ENCODE measurements at places on chromosomes 13 and 19. TPM values are rescaled to one million over a fixed set of nuclear protein-coding genes. Genes with fewer than 3 reads are reported as not detected.

- no peak for DNase-seq
These were observed 4.2 kb downstream of the GJA3 start for GRCh38 chr13:20156702-20157101.

GRCh38 chr19:57560049-57560491 is 407 bp upstream of the ZNF550 start:
- no peak for DNase-seq

DNA sequence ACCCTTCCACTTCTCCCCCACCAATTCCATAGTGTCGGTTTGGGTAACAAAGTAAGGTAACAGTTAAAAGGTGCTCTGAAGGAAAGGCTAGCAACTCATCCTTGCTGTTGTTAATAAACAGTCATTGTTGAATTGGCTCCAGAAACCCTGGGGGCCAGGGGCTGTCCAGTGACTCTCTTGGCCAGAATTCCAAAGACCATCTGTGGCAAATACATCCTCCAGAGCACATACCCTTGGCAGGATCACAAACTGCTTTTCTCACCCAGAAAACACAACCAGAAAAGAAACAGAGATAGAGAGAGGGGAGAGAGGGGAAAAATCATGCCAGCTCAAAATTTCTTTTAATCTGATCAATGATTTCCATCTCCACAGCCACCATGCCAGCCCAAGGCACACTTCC is 22.1 kb downstream of the CACNA1A start:
- DNase-seq: no peak

DNA sequence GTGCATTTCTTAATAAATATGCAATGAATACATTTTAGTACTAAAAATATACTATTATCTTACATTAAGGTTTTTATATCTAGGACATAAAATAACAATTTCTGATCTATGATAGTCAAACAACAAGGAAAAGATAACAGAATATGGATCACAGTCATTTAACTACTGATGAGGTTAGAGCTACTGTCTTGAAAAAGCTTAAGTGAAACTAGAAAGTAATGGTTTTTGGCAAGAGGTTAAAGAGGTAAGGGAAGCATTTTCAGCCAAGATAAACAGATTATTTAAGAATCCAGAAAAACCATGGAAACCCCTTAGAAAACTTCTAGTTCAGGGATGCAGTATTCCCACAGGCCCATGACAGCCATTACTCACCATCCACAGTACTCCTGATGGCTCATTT is 787.4 kb downstream of the DACH1 start:
- no peak for DNase-seq

DNA sequence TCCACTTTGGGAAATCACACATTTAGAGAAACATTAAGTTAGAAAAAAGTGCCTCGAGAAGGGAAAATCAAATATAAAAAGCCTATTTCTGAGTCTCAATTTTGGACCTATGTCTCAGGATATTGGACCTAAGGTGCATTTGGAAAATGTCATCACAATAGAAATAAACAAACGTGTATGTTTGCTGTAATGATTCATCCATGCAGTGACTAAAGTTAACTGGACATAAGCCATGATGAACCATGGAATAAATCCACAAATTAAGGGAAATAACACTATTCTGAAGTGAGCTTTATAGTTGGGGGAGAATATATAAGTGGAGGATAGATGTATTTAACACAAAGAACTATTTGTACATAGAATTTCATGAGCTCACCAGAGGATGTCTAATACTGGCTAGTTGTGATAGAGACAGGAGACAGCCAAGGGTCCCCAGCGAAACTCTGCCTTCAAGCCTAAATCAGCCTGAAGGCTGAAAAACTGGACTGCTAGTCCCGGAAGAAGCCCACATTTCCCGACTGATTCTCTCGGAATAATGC is 963.3 kb upstream of the SPRY2 start:
- no peak for DNase-seq

GRCh38 chr19:57688011-57688763 is 6.4 kb downstream of the ZNF551 start:
- no peak for DNase-seq

GRCh38 chr13:98577836-98578285 is 954 bp upstream of the STK24 start:
- no peak for DNase-seq

DNA sequence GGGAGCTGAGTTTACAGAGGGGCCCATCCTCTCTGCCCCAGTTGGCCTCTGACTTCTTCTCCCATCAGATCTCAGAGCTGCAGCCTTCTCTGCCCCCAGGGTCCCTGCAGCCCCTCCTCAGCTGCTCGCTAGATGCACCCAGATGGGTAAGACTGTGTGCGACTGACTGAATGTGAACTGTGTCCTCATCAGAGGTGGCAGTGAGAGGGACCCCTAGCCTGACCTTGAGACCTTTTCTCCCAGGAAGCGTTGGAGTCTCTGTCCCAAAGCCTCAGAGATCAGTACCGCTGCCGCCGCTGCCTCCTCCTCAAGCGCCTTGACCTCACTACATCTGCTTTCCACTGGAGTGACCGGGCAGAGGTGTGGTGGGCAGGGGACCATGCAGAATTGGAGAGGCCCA is 2.4 kb downstream of the FAM98C start:
- no peak for DNase-seq

GRCh38 chr19:35727053-35727955 is 9.5 kb downstream of the KMT2B start:
- no peak for DNase-seq

- no peak for DNase-seq
These were observed 6.2 kb downstream of the HSD17B14 start for GRCh38 chr19:48830088-48830487.

DNA sequence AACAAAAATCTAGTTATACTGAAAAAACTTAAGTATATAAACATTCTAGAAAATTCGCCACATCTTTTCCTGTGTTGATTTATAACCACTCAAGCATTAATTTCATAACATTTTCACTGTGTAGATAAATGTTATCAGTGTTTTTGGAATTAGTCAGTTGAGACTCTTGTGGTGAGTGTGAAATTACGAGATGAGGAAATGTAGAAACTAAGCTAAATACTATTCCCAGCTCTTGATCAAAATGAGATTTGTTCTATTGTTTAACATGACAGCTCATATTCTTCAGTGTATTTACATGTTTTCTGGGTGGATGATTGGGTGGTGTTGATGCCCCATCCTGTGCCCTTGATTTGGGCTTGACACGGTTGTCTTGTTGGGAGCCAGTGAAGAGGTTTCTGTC is 406.8 kb downstream of the DACH1 start:
- DNase-seq: no peak

GRCh38 chr19:34241513-34242337 is 12.6 kb upstream of the GARRE1 start:
- peak; percentile 66 for DNase-seq

GRCh38 chr19:40193587-40193849 is 2.3 kb downstream of the MAP3K10 start:
- no peak for DNase-seq

GRCh38 chr13:77871596-77871995 is 47.0 kb downstream of the EDNRB start:
- no peak for DNase-seq

DNA sequence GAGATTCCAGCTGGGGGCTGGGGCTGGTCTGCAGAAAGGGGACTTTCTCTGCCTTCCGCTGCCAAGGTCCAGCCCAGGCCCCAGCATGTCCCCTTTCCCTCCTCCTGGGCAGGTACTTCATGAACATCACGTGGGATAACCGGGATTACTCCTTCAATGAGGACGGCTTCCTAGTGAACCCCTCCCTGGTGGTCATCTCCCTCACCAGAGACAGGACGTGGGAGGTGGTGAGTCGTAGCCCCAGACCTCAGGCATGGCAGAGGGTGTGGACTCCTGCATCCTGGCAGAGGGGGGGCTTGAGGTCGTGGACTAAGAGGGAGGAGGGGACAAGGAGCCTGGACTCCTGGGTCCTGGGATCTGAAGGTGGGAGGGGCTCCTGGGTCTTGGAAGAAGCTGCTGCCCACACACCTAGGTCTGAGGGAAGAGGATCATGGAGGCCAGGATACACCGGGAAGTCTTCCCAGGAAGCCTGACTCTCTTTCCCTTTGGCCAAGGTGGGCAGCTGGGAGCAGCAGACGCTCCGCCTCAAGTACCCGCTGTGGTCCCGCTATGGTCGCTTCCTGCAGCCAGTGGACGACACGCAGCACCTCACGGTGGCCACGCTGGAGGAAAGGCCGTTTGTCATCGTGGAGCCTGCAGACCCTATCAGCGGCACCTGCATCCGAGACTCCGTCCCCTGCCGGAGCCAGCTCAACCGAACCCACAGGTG is 20.6 kb downstream of the GRIN2D start:
- DNase-seq: no peak

- no peak for DNase-seq
These were observed 304.9 kb downstream of the TDRD3 start for GRCh38 chr13:60701895-60702294.

DNA sequence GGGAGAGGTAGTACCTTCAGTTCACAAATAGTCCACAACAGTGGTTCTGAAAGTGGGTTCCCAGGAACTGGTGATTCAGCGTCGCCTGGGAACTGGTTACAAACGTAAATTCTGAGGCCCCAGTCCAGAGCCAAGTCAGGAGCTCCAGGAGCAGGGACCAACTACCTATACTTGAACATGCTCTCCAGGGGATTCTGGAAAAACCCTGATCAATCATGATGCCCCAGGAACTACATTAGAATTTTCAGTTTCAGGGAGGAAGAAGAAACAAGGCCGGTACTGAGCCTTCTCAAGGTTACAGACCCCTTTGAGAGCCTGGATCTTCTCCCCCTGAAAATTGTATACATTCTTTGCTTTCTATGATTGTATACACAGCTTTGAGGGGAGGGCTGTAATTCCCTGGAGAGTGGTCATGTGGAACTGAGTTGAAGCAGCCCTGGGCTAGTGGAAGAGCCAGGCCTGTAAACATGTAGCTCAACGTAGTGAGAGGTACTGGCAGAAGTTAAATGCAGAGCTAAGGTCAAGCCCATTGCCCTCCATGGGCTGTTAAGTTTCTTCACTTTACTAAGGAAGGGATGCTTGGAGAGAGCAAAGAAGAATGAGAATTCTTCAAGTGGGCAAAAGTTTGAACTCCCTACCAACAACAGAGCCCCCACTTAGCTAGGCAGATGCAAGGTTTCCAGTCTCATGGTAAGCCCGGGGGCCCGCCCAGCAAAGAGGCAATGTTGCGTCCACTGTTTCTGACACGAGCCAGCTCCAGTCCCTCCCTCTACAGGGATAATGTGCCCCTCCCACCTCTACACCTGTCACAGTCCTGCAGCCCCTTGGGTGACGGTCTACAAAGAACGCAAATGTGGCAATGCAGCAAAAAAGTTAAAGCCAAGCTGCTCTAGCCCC is 17.0 kb downstream of the DOCK9 start:
- DNase-seq: no peak

DNA sequence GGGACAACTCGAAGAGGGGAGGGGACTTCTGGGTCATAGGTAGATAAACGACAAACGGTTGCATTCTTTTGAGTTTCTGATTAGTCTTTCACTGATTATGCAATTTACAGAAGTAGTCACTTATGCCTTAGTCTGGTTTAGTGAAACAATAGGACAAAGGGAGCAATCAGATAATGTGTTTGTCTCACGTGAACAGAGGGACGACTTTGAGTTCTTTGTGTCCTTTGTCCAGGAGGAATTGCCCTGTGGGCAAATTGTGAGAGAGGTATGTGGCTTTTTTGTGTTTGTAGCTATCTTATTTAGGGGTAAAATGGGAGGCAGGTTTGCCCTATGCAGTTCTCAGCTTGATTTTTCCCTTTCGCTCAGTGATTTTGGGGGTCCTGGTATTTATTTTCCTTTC is 362.9 kb upstream of the PCDH20 start:
- DNase-seq: no peak

DNA sequence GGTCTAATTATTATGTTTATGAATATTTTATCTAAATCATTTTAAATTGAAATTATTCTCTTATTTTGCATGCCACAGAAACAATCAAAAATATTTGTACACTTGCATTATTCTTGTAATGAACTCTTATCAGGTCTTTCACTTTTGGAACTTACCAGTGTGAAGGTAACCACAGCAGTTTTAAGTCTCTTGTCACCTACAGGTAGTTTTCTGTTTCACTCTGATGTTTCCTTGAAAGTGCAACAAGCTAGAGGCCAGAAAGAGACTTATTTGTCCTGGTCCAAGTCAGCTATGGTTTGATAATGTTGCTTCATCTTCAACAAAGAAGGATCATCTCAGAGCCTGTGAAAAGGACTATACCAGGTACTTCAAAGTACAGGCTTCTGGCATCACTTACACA is 133.4 kb upstream of the NBEA start:
- no peak for DNase-seq

DNA sequence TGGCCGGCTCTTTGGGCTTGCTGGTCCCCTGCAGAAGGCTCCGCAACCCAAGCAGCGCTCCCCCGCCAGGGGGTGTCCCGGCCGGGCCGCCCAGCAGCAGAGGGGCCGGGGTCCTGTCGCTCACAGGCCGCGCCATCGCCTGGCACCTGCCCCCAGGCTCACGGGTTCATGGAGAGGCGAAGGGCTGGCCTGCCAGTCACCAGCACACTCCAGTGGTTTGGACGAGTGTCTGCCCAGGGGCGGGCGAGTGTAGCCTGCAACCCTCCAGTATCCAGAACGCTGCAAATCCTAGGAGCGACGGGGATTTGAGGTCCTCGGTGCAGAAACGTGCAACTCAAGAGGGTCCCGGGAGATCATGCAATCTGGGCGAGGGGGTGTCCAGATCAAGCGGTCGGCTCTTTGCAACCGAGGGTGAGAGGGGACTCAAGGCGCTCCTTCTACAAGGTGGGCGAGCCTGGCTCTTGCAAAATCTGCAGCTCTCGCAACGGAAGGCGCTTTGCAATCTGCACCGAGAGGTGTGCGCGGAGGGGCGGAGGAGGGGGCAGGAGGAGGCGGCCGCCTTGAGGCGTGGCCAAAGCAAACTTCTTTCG is at the start of gene DBP:
TSS of gene DBP (minus strand) at position 521 of the 590 bp plus-strand sequence. CDS start at position 136, 385 bp downstream.
- no peak for DNase-seq

DNA sequence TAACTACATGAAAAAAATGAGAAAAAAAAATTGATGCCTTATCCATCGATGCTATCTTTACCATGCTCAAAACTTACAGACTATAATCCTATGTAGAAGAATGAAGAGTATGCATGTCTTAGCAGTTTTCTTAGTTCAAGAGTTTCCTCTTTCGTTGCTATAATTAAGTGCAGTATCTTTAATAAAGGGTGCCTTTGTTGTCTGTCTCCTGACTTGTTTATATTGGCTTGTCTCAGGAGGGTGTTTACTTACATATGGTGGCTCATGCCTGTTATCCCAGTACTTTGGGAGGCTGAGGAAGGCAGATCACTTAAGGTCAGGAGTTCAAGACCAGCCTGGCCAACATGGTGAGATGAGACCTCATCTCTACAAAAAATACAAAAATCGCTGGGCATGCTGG is 44.3 kb downstream of the MTMR6 start:
- no peak for DNase-seq

- DNase-seq: no peak
These were observed 1026.1 kb upstream of the MIR17HG start for GRCh38 chr13:90321281-90321931.

The LRRC63 gene
- total RNA-seq: 0.26 TPM

The P2RY11 gene
- total RNA-seq: 61.1 TPM

The GGN gene
- total RNA-seq: 1.0 TPM

The FUT6 gene
- not detected for total RNA-seq

The ASPDH gene
- total RNA-seq: not detected

The NPAS1 gene
- 0.21 TPM for total RNA-seq

The GFY gene
- total RNA-seq: not detected

The DCT gene
- 0.05 TPM for total RNA-seq

The NLRP7 gene
- not detected for total RNA-seq

The PTOV1 gene
- total RNA-seq: 121 TPM

The IL12RB1 gene
- total RNA-seq: 37.0 TPM

The GPR180 gene
- total RNA-seq: 9.8 TPM
